ENCODE measurements at places on chromosomes 16 and 17. TPM values are rescaled to one million over a fixed set of nuclear protein-coding genes. Genes with fewer than 3 reads are reported as not detected.

HBA2 gene
- polyA plus RNA-seq, result 1,686 TPM

C16orf95 gene
- polyA plus RNA-seq, result 1.8 TPM

SYT17 gene
- polyA plus RNA-seq, result 6.0 TPM

FNDC8 gene
- polyA plus RNA-seq, result not detected

KRTAP29-1 gene
- not detected for polyA plus RNA-seq

TK1 gene
- polyA plus RNA-seq, result 19.7 TPM

GRCh38 chr16:76386784-76387183, 109.6 kb downstream of the CNTNAP4 start:
- no peak for DNase-seq

DNA sequence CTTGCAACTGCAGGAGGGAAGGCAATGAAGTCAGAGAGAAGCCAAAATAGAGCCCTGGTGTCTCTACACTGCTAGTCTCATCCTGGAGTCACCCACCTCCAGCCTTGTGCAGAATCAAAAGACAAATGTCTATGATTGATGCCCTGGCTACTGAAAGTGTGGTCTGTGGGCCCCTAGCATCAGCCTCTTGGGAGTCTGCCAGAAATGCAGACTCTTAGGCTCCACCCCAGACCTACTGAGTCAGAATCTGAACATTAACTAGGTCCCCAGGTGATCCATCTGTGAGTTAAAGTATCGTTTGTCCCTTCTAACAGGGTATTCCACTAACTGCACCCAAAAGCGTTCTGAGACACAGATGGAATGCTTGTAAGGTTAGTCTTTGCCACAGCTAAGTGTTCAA, 21.2 kb downstream of the EARS2 start:
- DNase-seq, result no peak

DNA sequence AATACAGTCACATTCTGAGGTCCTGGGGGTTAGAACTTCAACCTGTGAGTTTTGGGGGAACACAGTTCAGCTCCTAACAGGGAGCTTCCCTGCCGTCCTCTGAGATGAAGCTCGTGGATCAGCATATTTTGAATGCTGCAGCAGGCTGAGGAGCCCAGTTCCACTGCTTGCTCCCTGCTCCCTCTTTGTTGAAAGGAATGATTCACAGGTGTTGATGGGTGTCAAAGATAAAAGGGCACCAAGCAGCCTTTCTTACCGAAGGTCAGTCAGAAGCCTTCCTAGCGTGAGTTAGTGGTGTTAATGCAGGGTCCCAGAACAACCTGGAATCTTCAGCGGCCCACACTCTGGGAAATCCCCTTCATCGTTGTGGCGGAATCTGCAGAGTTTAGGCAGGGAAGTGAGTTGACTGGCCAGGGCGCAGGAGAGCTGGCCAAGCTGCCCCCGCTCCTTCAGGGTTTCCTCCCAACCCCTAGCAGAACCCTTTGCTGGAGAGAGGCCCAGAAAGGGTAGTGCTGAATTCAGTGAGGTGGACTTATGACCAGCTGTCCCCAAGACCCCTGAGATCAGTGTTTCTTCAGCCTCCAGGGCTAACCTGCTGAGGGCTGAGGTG, 114.8 kb downstream of the GNAO1 start:
- DNase-seq, result no peak

DNA sequence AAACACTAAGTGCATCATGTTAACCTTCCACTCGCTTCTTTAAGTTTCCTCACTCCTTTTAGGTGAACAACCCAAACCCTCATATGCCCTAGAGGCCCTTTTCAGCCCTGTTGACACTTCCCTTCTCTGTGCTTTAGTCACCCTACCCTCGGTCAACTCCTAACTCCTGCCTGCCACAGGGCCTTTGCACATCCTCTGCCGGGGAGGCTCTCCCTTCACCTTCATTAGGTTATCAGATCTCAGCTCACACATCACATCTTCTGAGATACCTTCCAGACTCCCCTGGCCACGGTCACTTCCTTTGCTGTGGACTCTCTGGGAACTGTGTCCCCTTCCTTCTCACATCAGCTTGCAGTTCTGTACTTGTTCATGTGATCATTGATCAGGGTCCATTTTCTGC, 574.4 kb downstream of the MAF start:
- no peak for DNase-seq

DNA sequence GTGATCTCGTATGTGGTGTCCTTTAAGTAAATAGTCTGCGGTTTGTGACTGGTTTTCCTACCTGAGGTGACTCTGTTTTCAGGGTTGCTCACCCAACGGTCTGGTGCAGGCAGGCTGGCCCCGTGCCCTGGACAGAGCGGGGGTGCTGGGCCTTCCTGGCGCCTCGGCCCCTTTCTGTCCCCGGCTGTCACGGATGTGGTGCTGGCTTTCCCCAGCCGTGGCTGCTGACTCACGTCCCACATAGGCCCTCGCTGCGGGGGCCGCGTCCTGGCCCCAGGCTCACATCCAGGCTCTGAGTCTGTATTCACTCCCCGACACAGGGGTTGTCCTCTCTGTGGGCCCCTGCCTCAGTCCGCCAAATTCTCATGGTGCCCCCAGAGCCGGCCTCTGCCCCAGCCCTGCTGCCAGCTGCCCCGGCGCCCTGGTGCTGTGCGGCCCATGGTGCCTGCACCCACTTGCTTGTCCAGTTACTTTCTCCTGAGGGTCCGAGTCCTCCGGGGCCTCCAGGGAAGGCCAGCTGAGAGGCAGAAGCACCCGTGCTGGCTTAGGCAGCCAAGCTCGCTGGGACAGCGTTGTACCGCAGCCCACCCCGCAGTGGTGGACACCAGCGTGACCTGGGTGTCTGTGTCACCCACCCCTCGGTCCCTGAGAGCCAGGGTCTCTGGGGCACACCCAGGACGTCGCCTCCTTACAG, 5.9 kb downstream of the CHMP6 start:
- no peak for DNase-seq

GRCh38 chr16:74565378-74565777, 41.5 kb downstream of the GLG1 start:
- DNase-seq, result no peak

DNA sequence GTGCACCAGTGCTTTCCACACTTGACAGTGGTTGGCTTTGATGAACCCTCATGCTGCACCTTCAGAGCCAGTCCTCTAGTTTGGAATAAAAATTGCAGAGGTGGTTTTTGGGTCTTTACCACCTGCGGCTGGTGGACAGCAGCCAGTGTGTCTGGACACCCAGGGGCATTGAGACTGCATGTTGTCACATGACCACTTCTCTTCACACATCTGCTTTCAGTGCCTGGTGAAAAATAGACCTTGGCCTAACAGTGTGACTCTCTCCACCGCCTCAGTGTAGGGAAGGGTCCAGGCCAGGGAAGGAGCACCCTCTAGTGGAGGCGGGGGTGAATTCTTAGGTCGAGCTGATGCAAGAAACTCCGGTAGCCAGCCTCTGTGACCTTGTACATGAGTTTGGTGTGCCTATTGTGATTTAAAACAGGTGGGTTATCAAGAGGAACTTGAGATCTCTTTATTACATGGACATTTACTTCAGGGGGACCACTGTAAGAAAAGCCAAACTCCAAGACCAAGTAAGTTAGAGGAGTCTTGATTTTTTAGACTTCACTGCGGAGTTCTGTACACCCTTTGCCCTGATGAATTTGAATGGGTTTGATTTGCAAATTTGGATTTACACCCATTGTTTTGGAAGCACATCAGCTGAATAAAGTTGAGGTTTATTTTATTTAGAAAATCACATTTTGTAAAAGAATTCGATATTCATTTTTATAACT, 17.9 kb downstream of the GOSR2 start:
- peak; percentile 67 for DNase-seq

DNA sequence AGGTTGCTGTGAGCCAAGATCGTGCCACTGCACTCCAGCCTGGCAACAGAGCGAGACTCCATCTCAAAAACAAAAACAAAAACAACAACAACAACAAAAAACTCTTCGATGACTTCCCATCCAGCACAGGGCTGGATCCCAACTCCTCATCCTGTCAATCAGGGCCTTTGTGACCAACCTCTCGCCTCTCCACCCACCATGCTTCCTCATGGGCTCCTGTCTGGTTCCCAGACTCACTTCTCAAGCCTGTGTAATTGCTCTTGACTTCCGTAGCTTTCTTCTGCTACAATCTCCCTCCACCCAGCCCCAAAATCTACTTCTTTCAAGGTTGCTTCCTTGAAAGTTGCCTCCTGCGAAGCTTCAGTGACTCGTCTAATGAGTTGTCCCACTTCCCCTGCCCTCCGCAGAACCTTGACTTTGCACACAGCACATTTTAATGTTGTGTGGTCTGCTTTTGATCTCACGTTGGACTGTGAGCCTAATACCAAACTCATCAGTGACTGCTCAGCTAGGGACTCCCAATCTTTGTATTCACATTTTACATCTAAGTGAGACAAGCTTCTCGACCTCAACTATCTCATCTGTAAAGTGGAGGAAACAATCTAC, 936 bp upstream of the RASL10B start:
- no peak for DNase-seq

GRCh38 chr16:60241671-60242070, 1507.6 kb upstream of the GOT2 start:
- no peak for DNase-seq

DNA sequence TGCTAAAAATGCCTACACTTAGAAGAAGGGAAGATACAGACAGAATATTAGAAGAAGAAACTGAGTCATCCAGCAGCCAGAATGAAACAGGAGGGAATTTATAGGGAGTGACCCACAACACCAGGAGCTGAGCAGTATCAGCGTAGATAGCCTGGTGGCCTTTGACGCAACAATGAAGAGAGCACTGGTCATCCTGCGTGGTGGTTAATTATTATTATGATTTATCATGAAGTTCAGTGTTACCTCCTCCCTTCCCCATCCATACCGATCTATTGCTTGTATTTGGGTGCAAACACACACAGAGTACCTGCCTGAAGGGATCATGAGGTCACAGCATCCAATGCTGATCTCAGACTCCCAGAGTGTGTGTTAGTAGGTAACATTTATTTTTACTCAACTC, 38.5 kb downstream of the ERCC4 start:
- DNase-seq, result no peak
